ENCODE measurements at places on chromosomes 7 and 10.

DNA sequence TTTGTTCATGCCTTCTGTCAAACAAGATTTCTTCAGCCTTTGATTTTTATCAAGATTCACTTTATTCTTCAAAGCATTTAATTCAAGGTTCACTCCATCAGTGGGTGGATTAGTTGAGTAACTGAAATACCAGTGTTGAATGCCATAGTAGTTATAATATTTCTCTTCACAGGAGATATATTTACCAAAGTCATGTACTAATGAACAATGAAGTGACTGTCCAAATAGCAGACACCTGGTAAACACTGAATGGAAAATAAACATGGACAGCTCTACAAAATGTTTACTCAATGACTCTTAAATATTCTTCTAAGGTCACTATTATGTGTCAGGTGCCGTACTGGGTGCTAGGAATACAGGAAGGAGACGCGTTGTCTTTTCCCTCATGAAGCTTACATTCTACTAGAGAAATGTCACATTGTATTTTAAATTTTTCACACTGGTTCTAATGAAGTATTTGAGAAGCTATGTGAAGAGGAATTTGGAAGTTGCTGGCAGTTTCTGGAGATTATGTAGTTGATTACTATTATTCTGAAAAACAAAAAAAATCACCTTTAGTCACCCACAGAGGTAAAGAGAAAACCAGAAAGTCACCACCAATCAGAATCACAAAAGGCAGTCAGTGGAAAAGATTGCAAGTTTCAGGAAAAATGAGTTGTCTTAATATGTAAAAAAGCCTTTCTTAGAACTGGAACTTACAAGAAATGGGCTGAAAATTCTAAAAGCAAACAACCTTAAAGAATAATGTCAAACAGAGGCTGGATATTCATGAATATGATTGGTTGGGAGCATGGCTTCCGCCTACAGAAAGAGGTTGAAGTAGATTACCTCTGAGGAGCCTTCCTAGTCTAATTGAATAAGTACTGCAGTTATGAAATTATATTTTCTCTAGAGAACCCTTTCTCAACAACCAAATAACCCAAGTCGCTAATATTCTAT is 84.5 kb downstream of the RTKN2 start:
- DNase-seq: no peak

DNA sequence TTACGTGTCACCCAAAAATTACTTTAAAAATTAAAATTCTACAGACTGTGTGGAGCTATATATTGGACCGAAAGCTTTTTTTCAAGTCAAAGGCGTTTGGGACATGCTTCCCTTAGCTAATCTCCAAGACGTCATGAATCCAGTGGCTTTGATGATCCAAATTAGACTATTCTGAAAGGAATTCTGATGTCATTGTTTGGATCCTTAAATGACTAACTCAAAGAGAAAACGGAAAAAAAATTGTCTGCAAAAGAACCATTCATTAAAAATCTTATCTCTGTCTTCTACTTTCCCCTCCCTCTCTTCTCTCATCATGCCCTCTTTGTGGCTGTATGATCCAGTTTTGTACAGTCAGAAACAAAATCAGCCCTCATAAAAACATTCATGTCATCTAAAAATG is 161.8 kb downstream of the ETV1 start:
- DNase-seq: no peak

GRCh38 chr10:72016608-72017300 is 52.6 kb downstream of the CHST3 start:
- DNase-seq: peak; percentile 45

DNA sequence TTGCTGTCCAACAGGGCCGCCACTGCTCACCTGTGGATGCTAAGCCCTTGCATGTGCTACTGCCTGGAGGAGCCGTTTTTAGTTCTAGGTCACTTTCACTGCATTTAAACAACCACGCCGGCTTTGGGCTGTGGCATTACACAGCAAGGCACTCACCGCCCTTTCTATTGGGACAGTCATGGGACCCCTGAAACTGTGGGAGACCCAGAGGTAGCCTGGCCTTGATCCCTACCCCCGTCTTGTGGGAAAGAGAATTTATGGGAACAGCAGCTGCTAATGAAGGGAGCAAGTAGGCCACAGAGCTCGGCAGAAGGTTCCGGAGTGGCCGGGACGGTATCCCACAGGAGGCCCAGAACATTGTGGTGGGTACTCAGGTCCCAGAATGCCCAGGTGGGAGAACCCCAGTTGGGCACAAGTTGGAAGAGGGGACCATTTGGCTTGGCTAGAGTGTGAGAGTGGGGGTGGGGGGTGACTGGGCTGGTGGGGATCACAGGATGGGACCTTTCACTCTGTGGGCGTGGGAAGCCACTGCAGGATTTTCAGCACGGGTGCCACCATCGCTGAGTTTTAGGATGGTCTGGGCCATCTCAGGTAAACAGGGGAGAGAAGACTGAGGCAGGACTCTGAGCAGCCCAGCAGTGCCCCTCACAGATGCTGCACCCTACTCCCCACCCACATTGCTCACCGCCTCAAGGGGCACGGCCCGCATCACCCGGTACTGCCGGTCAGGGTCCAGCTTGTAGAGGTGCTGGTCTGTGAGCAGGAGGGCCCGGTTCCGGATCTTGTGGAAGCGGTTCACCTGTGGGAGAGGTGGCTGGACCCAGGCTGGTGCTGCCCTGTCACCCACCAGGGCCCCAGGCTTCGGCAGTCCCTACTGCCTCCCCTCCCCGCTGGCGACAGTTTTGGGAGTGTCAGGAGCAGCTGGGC is 15.2 kb downstream of the MYO1G start:
- DNase-seq: no peak

DNA sequence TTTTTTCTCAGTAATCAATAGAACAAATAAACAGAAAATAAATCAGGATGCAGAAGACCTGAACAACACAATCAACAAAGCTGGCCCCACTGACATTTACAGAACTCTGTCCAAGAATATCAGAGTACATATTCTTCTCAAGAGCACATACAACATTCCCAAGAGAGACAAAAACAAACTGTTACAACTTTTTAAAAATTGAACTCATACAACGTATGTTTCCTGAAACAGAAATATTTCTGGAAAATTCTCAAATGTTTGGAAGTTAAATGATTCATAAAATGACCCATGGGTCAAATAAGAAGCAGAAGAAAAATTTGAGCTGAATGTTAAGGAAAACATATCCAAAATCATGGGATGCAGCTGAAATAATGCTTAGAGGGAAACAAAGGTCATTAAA is 93.9 kb upstream of the VIPR2 start:
- no peak for DNase-seq

DNA sequence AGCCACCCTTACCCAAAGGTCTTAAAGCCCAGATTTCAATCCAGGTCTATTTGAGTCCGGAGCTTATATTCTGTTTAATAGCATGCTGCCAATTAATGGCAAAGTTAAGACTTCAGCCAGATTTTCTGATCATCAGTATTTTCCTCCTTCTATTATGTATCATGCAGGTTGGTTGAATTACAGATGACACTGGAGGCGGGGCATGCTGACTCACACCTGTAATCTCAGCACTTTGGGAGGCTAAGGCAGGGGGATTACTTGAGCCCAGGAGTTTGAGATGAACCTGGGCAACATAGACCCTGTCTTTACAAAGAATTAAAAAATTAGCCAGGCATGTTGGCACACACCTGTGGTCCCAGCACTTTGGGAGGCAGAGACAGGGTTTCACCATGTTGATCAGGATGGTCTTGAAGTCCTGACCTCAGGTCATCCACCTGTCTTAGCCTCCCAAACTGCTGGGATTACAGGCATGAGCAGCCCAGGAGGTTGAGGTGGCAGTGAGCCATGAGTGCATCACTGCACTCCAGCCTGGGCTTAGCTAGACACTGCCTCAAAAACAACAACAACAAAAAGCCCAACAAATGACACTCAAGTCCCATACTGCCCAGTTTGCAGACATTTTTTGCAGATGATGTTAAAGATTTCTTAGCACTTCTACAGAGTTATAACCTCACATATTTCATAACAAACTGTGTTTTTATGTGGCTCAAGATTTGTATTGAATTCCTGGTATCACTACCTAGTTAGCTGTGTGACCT is 62.5 kb downstream of the MCU start:
- no peak for DNase-seq

- no peak for DNase-seq
Measured at GRCh38 chr7:130208516-130208915, 856 bp downstream of the SSMEM1 start.

- DNase-seq: no peak
Measured at GRCh38 chr7:111593343-111593742, 31.1 kb upstream of the IMMP2L start.

GRCh38 chr10:80512031-80512526 is 25.6 kb upstream of the SH2D4B start:
- DNase-seq: no peak

DNA sequence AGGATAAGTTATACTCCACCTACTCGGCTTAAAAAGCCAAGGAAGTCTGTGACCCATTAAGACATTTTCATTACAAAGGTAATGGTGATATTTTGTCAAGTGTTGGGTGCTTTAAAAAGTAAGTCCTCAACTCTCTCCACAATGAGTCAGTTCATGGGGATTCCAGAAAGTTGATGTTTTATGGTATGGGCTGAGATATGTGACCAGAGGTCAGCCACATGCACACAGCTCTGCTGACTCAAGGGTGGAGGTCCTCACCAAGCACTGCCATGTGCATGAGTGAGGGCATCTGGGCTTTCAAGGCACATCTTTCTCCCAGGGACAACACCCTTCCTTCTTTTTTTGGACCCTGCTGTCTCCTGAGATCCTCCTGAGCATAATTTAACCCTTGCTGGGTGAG is 292.9 kb downstream of the PTEN start:
- DNase-seq: no peak

- DNase-seq: no peak
Measured at GRCh38 chr10:67666416-67667034, 29.5 kb downstream of the CTNNA3 start.

GRCh38 chr10:91043173-91043910 is 122.5 kb upstream of the ANKRD1 start:
- no peak for DNase-seq

DNA sequence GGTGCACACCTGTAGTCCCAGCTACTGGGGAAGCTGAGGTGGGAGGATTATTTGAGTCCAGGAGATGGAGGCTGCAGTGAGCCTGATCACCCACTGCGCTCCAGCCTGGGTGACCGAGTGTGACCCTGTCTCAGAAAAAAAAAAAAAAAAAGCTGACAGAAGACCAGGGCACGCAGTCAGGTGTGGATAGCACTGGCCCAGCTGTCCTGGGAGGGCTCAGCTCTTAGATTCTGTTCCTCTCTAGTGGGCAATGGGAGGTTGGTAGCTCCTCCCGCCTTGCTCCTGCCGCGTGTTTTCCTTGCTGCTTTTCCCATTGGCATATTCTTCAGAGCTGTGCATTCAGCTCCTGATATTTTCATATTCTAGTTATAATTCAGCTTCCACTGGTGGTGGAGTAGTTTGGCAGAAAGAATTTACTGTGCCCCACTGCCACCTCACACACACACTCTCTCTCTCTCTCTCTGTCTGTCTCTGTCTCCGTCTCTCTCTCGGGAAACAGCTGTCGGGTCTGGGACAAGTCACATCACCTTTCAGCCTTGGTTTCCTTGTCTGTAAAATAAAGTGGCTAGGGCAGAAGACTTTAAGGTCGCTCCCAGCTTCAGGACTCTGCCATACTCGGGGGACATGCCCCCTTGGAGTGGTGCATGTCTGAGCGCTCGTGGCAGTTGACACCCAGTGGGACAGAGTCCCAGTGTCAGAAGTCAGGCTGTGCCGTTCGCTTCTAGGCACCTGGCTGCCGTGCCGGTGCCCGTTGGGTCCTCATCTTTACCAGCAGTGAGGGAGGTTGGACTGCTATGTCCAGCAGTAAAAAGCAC is 25.9 kb upstream of the ANKRD2 start:
- no peak for DNase-seq

DNA sequence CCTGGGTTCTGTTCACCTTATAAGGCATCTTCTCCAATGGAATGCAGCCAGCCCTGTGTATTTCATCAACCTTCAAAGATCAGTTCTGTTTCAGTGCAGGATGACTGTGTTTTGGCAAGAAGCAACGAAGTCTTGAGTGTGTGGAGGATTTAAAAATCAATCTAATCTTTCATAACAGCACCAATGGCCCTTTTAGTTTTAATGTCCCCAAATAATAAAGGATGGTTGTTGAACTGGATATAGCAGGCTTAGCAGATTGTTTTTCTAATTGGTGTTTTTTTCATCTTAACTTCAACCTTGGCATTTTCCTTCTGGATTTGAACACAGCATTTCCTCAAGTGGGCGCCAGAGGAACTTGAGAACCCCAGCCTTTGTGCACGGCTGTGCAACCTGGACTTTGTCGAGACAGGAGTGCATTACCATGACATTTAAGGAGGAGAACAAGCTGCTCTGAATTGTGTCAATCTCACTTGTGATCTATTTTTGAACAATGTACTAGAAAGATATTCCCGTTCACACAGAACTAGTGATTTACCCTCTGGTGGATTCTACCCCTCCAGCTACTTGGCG is 313.3 kb upstream of the AKR1E2 start:
- DNase-seq: peak; percentile 42

DNA sequence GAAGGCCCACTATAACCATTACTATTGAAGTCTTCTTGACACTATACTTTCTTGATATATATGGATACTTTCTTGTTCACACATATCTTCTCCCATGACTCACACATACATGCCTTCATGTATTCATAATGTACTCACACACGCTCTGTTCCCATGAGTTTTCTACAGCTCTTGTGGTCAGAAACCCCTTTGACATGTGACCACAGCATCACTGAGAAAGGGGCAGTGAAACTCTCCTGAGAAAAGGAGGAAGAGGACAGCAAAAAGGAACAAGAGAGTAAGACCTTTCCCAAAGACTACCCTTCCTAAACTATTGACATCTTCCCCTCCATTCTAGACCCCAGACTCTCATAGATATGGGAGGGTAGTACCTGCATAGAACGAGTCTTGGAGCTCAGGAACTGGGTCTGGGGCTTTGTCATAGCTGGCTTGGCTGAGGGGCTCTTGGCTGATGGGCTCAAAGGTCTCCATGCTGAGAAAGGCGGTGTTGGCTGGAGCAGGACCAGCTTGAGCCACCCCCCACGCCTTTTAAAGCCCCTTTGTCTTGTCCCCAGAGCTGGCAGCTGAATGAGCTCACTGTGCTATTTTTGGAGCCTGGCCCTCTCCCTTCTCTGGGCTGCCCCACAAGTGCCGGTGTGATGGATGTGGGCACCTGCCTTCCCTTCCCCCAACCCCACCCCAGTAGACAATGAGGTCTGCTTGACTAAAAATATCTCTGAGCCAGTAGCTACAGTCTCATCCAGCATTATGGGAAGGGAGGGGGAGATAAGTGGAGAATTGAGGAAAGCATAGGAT is 5.1 kb downstream of the SYNPO2L start:
- no peak for DNase-seq

GRCh38 chr7:98730326-98730725 is 113.2 kb downstream of the NPTX2 start:
- no peak for DNase-seq

DNA sequence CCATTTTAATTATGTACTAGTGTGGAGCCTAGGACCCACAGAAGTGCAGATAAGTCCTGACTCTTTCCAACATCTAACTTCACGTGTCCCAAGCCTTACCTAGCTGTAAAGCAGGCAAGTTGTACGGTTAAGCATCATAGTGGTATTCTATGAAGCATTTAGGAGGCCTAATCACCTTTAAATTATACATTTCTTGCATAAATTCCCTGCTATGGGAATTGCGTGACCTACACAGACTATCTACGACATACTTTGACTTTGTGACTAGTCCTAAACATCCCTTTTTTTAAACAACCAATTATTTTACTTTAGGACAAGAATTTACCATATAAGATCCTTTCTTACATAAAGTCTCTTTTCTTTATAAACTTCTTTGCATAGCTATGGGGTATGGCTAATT is 37.7 kb upstream of the LRGUK start:
- no peak for DNase-seq

- DNase-seq: no peak
Measured at GRCh38 chr7:107007892-107008287, 36.6 kb upstream of the PRKAR2B start.
